ENCODE measurements at places on chromosomes 3 and 15. TPM values are rescaled to one million over a fixed set of nuclear protein-coding genes. Genes with fewer than 3 reads are reported as not detected.

- ATAC-seq: no peak
These were observed 79.7 kb downstream of the OTOL1 start for GRCh38 chr3:161576311-161576710.

GRCh38 chr15:92645051-92645631 lies 10.4 kb downstream of the FAM174B start:
- peak; percentile 13 for ATAC-seq

DNA sequence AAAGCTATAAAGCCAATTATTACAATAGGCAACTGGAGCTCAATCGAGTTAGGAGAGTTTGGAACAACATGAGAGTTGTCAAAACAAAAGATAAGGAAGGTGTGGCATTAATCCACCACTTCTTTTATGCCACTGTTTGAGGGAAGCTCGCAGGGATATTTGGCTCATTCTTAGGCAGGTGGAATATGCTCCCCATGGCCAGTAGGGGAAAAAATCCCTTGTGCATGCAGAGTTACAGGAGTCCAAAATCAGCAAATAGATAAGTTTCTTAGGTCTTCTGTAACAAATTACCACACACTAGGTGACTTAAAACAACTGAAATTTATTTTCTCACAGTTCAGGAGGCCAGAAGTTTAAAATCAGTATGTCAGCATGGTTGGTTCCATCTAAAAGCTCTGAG lies 135.4 kb upstream of the SYNPR start:
- ATAC-seq: no peak

DNA sequence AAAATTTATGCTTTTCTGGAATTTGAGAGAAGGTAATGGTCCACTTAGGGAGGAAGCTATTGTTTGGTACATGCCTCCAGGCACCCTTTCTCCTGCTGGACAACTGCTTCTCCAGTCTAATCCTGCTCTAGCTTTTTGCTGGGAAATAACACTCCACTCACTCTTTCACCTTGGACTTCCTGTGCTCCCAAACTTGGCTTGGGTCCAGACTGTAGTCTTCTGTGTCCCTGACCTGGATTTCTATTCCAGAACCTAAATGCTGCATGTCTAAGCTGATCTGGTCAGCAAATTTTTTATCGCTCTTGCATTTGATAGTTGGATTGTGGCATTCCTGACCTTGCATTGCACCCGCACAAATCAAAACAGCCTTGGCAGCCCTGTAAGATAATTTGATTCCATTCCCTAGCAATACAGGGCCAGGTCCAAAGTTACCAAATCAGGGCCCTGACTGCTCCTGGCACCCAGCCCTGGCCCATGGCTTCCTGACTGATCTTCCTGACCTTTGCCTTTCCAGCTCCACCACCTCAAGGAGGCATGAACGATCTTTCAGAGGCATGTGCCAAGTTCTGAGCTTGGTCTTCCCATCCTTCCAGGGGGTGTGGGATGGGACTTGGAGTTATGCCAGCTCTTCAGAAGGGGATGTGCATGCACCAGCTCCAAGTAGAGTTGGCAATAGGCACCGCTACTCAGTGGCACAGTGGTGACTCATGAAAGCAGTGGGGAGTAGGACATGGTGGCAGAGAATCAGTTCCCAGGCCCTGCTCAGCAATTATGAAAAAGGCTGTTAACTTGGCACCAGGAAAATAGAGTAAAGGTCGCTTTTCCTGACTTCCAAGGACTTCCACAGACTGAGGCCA lies 43.9 kb upstream of the GOLGA8J start:
- no peak for ATAC-seq

DNA sequence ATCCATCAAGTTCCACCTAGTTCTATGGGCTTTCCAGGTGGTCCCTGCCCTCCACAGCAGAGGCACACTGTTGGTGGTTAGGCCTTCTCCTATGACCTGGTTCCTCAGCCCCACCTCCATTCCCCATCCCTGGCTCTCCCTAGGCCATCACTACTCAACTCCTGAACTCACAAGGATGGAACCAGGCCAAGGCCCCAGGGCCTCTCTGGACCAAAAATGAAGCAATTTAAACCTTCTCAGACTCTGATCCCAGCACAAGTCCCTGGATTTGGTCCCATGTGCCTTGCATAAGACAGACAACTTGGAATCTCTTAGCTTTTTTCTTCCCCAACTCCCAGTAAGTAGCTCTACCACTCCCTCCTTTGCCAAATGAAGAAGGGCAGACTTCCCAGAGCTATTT lies 14.4 kb upstream of the ACAN start:
- ATAC-seq: no peak

- no peak for ATAC-seq
These were observed 31.3 kb upstream of the BCL2A1 start for GRCh38 chr15:80002267-80002666.

DNA sequence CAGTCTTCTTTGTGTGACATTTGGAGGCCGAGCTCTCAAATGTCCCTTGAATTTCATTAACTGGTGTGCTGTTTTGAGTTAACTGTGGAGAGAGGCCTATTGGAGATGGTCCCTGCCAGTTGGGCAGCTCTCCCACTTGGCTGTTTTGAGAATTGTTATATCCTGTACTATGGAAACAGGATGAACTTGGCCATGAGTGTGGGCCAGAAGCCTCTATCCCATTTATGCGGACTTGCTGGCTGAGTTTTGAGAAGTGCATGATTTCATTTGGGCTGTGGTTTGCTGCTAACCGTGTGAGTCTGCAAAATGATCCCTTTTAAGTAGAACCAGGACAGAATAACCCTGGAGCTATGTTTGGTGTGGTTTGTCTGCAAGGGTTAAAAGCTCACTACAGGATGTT lies 366.0 kb downstream of the PTPRG start:
- ATAC-seq: no peak

DNA sequence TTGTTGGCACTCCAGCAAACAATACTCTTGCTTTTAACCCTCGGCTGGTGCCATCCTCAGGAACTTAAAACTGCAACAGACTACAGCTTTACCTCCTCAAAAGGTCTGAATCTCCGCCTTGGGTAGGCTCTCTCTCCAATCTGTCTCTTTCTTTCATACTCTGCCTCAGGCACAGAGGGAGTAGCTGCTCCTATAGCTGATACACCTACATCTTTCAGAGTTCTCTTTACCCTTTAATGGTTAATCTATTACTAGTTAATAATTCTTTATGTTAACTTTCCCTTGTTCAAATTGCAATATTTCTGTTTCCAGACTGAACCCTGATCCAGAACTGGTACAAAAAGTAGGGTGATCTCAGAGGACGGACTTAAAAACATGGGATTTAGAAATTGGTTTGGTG lies 66.2 kb downstream of the MAP4 start:
- no peak for ATAC-seq

- ATAC-seq: no peak
These were observed 109.9 kb upstream of the LINGO1 start for GRCh38 chr15:77742570-77742969.

DNA sequence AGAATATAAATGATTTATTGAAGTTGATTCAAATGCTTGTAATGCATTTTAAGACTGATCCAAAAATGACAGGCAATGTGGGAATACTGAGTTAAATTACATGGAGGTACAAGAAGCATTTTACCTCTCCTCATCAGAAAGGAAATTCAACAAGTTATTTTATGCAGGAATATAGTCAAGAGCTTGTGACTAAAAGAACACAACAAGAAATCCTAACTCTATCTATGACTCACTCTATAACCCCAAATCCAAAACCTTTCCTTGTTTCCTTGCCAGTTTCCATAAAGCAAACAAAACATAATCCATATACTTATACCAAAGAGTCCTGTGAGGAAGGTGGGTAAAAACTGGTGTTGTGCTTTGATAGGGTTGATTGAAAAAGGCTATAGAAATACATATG lies 30.8 kb downstream of the SIN3A start:
- peak; percentile 89 for ATAC-seq

DNA sequence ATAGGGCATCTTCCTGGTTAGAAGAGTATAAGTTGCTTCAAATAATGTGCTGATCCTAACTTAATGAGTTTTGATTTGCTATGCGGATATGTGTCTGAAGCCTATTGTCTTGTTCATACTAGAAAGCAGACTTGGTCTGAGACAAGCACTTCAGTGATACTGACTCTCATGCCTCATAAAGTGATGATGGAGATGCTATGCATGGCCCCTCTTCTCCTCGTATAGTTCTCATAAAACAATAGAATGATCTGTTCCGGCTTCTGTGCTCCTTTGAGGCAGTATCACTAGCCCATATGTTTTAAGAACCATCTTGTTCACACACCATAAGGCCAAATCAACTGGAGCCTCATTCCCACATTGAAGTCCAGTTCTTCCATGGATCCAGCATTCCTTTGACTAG lies 222.1 kb downstream of the LRTM1 start:
- ATAC-seq: no peak

- peak; percentile 40 for ATAC-seq
These were observed 94.4 kb downstream of the DNASE1L3 start for GRCh38 chr3:58116161-58116955.

DNA sequence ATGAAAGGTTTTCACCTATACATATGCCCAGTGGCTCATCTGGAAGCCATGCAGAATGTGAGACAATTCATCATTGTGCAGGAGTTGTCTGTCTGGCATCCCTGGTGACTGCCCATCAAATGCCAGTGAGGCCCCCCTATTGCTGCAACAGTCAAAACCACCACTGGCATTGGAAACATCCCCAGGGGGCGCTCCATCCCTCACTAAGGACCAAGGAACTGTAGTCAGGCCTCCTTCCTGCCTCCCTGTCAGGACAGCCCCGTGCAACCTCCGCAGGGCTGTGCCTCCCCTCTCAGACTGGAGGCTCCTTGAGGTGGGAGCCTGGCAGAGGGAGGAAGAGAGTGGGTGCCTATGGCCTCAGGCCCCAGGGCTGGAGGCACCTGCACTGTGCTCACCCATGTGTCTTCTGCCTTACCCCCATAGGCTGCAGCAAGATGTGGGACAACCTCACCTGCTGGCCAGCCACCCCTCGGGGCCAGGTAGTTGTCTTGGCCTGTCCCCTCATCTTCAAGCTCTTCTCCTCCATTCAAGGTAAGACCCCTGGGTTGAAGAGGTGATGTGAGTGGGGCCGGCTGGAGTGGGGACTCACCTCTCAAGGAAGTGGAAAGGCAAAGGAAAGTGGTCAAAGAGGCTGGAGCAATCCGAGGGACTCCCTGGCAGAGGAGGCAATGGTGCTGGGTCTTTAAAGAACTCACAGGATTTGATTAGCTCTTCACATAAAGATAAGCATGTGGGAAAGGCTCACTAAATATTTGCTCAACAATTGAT lies 16.5 kb downstream of the VIPR1 start:
- no peak for ATAC-seq

- ATAC-seq: no peak
These were observed 59.4 kb downstream of the SOX2 start for GRCh38 chr3:181771120-181771519.

DNA sequence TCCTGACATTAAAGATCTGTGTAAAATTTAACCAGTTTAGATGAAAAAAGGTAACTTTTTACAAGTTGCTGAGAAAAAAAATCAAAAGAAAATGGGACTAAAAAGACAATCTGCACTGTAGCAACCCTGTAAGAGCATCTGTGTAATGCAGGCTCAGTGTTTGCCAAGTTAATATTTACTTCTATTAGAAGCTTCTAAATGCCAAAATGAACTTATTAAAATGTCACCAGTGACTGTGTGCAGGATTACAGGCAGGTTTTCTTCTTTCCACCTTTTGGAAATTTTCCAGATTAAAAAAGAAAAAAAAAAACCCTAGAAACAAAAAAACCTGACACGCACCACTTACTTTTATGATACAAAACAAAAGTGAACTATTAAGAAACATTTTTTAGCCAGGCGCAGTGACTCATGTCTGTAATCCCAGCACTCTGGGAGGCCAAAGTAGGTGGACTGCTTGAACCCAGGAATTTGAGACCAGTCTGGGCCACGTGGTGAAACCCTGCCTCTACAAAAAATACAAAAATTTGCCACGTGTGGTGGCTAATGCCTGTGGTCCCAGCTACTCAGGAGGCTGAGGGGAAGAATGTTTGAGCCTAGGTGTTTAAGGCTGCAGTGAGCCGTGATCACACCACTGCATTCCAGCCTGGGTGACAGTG lies 87.2 kb downstream of the TJP1 start:
- peak; percentile 73 for ATAC-seq

DNA sequence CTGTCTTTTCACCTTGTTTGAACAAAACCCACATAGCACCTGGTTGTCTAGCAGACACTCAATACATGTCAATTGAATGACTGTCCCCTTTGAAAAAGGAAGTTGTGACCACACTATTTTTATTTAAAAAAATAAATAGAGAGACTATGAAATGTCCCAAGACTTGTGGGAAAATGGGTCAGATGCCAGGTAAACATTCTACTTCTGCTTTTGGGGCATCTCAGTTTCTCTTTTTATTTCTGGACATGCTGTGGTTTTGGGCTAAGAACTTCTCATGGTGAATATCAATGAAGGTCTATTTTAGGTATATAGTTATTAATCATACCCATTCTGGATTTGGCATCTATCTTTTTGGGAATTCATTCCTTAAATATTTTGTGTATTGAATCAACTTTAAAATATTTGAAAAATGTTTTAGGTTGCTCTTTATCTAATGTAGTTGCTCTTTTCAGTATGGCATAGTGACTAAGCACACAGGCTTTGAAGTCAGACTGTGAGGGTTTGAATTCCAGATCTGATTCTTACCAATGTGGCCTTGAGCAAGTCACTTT lies 4.4 kb downstream of the TMEM45A start:
- ATAC-seq: no peak

DNA sequence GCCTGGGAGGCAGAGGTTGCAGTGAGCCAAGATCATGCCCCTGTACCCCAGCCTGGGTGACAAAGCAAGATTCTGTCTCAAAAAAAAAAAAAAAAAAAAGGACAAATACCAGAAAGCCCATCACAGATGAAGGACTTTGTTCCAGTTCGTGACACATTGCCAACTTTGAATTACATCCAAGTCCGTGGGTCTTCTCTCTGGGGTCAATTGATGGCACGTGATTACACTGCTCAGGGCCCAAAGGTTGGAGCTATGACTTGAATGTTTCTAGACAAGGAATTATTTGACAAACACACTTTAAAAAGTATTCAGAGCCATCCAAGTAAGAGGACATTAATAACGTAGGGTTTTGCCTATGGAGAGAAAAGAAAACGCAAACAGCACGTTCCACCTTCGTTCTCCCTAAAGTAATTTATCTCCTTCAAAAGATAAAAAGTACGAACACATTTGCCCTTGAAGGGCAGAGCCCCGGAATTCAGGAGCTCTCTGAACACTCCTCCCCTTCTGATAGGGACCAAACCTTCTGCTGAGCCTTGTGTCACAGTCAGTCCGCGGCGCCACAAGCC lies 31.3 kb upstream of the ST3GAL6 start:
- ATAC-seq: peak; percentile 44

GRCh38 chr3:126284258-126284904 lies 72.8 kb downstream of the KLF15 start:
- peak; percentile 62 for ATAC-seq

- no peak for ATAC-seq
These were observed 14.9 kb downstream of the NME9 start for GRCh38 chr3:138314751-138315150.

- no peak for ATAC-seq
These were observed 55.5 kb downstream of the BSN start for GRCh38 chr3:49609815-49610214.

GRCh38 chr15:92005154-92005553 lies 151.6 kb downstream of the SLCO3A1 start:
- ATAC-seq: no peak

RTP1 gene
- not detected for total RNA-seq

AP3B2 gene
- total RNA-seq: 0.88 TPM

THRB gene
- 4.7 TPM for total RNA-seq

AQP9 gene
- 0.60 TPM for total RNA-seq

ARRDC4 gene
- total RNA-seq: 2.9 TPM

SAMD7 gene
- not detected for total RNA-seq

CPEB1 gene
- 0.12 TPM for total RNA-seq

MAP4 gene
- 107 TPM for total RNA-seq

PLXND1 gene
- total RNA-seq: 15.8 TPM

TPRG1 gene
- total RNA-seq: 30.4 TPM

CPA3 gene
- 2.2 TPM for total RNA-seq

ELL3 gene
- 12.7 TPM for total RNA-seq

Data from esophagus mucosa (tissue), 1 donor.